Muscle of leg (tissue), 16 donors: ENCODE measurements at places on chromosomes 11 and 22.

DNA sequence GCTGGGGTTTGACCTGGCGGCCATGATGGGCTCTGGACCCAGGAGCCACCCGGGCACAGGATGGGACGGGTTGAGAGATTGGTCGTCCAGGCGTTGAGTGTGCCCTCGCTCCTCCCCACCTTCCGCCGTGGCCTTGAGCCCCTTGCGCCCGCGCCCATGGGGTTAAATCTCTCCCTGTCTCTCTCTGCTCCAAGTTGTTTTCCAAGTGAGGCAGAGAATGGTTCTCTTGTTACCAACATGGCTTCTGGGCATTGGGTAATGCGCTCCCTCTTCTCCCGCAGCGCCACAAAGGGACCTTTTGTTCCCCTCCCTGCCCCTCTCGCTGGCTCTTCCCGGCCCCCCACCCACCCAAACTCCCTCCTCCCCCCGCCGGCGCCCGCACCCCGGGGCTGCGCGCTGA is 18.8 kb upstream of the PICK1 start:
- DNase-seq: no peak

- peak; percentile 61 for DNase-seq
Measured at GRCh38 chr11:6703247-6704063, 20.3 kb upstream of the MRPL17 start.

DNA sequence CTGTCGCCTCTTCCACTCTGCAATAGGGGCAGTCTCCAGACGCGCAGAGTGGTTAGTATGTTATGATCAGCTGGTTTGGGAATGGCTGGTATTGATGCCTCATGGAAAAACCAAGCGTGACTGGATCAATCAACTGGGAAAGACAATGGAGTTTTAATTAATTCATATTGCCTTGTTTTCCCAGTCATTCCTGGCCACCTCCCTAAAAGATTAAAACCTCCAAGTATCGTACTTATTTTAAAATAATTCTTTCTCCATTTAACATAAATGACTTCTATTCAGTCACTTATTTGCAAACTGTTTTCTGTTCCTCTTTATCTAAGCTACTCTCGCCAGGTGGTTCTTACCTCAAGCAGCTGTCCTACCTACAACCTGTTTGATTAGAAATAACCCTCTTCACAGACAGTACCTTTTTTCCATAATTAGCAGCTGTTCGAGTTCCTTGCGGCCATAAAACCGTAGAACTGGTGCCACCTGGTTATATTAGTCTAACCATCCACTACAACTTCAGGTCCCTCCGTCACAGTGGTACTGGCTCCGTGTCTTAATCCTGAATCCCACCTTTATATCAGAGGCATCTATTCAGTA is 898 bp downstream of the ZNF215 start:
- no peak for DNase-seq

- DNase-seq: no peak
Measured at GRCh38 chr11:28142724-28143123, 34.5 kb downstream of the METTL15 start.

- DNase-seq: no peak
Measured at GRCh38 chr22:23397008-23397612, 183.0 kb downstream of the IGLL1 start.

- DNase-seq: no peak
Measured at GRCh38 chr22:35785181-35785923, 67.7 kb downstream of the APOL5 start.

GRCh38 chr11:19777377-19778102 is 64.9 kb downstream of the NAV2 start:
- peak; percentile 23 for DNase-seq

DNA sequence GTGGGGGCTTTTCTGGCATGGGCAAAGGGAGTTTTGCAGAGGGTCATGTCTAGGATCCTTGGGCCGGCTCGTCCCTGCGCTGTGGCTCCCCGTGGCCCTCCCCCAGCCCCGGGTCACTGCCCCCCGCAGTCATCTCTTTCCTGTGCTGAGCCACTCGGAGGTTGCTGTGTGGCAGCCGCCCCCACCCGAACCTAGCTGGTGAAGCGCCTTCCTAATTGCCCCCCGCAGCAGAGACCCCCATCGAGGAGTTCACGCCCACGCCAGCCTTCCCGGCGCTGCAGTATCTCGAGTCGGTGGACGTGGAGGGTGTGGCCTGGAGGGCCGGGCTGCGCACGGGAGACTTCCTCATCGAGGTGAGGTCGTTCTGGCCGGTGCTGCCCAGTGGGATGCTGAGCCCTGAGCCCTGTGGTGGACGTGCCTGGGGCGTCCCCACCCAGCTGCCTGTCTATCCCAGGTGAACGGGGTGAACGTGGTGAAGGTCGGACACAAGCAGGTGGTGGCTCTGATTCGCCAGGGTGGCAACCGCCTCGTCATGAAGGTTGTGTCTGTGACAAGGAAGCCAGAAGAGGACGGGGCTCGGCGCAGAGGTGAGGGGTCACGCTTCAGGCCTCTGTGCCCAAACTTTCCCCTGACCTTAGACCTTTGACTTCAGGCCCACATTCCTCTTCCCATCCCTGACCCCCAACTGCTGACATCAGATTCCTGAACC is 32.0 kb downstream of the SHANK3 start:
- no peak for DNase-seq

- no peak for DNase-seq
Measured at GRCh38 chr11:125091877-125092664, 19.4 kb downstream of the TMEM218 start.

DNA sequence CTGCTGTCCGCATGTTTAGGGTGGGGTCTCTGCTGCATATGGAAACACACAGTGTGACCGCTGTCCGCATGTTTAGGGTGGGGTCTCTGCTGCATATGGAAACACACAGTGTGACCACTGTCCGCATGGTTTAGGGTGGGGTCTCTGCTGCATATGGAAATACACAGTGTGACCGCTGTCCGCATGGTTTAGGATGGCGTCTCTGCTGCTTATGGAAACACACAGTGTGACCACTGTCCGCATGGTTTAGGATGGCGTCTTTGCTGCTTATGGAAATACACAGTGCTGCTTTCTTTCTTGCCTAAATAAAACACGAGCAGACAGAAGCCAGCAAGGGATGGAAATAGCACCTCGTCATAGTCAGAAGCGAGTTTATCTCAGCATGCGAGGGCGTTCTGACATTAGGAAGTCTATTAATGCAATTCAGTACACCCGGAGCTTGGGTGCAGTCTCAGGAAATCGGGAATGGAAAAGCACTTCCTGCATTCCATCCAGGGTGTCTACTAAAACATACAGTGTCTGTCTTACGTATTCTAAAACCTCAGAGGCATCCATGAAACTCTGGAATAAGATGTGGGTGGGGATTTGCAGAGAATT is 32.6 kb upstream of the TOLLIP start:
- peak; percentile 54 for DNase-seq

GRCh38 chr11:33624083-33624482 is 76.5 kb downstream of the C11orf91 start:
- peak; percentile 91 for DNase-seq
